ENCODE measurements at places on chromosomes 2 and 18.

- no peak for DNase-seq
Observed at GRCh38 chr18:51279367-51279984, 82.0 kb upstream of the MEX3C start.

- no peak for DNase-seq
Observed at GRCh38 chr2:240895656-240896388, at the start of gene MAB21L4. MAB21L4 (minus strand) TSS chr2:240896156; CDS start chr2:240895997, 159 bp downstream.

DNA sequence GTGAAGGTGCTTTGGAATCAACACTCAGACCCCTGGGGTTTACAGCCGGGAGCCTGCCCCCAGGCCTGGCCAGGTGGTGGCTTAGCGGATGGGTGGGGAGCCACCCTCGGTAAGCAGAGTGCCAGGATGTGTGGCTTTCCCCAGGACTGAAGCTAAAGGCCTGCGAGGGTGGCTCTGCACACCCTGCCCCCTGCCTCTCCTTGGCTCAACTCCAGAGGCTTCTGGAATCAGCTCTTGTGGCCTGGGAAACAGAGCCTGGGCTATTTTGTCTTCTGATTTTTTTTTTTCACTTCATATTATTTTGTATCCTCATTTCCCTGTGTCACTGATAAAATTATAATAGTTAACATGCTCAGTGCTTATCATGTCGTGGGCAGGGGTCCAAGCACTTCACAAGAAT, 79.8 kb downstream of the RHOB start:
- no peak for DNase-seq

DNA sequence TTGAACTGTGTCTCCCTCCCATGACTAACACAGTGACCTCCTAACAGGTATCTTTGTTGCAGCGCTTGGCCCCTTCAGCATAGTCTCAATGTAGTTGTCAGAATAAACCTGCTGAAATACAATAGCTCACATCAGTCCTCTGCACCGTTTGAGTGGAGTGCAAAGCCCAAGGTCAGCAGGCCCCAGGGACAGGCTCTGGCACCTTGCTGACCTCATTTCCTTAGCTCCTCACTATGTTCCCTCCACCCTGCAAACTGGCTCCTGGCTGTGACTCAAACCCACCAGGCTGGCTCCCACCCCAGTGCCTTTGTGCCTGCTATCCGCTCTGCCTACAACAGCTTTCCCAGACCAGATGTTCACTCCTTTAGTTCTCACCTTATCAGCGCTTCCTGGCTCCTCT, 146.7 kb downstream of the LRATD1 start:
- no peak for DNase-seq

DNA sequence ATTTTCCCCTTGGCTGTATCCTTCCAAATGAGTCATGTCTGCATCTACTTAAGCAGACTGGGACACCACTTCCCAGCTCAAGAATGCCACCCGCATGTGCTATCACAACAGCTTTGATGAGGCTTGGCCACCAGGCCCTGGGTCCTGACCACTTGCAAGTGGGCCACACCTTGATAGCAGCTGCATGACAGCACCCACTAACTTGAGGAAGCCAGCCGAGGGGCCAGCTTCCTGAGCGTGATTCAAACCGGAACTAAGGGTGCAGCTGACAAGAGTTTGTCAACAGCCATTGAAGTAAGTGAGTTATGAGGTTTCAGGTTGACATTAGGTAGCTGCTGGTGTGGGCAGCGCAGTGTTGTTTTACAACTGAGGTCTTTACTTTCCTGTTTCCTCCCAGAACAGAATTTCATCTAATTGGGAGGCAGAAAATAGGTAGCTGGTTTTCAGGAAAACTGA, 54.4 kb downstream of the EPHA4 start:
- peak; percentile 34 for DNase-seq

- DNase-seq: no peak
Observed at GRCh38 chr2:94986392-94986963, 39.0 kb upstream of the MAL start.

- no peak for DNase-seq
Observed at GRCh38 chr2:78457269-78457668, 568.2 kb upstream of the REG3G start.

GRCh38 chr2:175815537-175815936, 186.5 kb downstream of the LNPK start:
- DNase-seq: no peak

All from stimulated activated CD4-positive, alpha-beta T cell treated with anti-CD3 and anti-CD28 coated beads, Interleukin-15, amount 100 ng/mL, for 1 hour (primary cell).